ENCODE measurements at places on chromosomes 16 and 17. TPM values are rescaled to one million over a fixed set of nuclear protein-coding genes. Genes with fewer than 3 reads are reported as not detected.
A peak's percentile ranks its signal among the peaks of the same experiment; 100 is the strongest.

- H3K4me1 ChIP-seq = peaks cover 34% of the 10 kb centered on the region
- H3K4me3 ChIP-seq = no peak overlapping the region
- no peak for DNase-seq
Measured at GRCh38 chr17:27242951-27243350, 51.0 kb upstream of the WSB1 start.

DNA sequence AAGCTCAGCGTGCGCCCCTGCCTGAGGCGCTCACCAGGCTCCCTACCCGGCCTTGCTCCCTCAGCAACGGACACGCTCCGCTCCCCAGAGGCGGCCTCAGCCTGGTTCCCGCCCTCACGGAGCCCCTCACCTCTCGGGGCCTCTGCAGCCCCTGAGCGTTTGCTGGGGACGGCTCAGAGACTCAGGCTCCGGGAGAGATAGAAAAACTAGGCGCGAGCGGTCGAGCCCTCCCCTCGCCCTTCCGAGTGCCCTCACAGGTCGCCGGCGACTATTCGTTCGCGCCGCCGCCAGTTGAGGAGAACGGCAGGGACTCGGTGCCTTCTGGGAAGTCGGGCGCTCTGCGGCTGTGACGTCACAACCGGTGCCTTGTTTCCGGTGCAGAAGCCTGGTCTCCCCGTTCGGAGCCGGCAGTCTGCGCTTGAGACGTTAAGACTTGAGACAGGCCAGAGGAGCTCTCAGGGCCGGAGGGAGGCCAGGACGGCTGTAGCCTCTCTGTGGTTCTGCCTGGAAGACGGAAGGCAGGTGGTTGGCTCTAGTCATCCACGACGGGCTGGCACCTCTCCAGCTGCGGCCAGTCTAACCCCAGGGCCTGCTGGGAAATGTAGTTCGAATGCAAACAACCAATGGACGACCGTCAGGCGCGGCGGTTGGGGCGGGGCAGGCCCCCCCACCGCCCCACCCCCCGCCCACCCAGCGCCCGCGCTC is at the start of gene ZNF200:
TSS of gene ZNF200 (minus strand) at position 302 of the 705 bp plus-strand sequence. CDS start 1,403 bp downstream, outside the sequence.
- peaks cover 15% of the 10 kb centered on the region for H3K4me1 ChIP-seq
- H3K27ac ChIP-seq = peak within 1 kb of the TSS; percentile 94
- peak; percentile 91 for DNase-seq

DNA sequence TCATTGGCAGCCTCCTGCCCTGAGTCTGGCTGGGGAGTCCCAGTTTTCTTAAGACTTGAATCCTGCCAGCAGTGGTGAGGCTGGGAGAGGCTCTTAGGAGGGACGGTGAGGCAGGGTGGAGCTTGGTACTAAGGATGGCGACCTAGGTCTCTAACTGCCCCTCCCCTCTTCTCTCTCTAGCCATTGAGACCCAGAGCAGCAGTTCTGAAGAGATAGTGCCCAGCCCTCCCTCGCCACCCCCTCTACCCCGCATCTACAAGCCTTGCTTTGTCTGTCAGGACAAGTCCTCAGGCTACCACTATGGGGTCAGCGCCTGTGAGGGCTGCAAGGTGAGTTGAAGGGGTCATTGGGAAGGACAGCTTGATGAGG is 16.4 kb downstream of the GJD3 start:
- no peak overlapping the region for H3K27ac ChIP-seq
- no peak overlapping the region for H3K4me3 ChIP-seq
- H3K27me3 ChIP-seq = no peaks in the 10 kb centered on the region
- no peak for DNase-seq
- peaks cover 20% of the 10 kb centered on the region for H3K36me3 ChIP-seq

ARHGDIG gene
- not detected for total RNA-seq

GRCh38 chr17:14302431-14303099 is 1.7 kb downstream of the HS3ST3B1 start:
- H3K27ac ChIP-seq = peak overlapping the region; percentile 98
- peaks cover 66% of the 10 kb centered on the region for H3K4me1 ChIP-seq
- peaks cover 30% of the 10 kb centered on the region for H3K36me3 ChIP-seq
- DNase-seq = peak; percentile 82
- peak overlapping the region; percentile 93 for H3K4me3 ChIP-seq
- H3K27me3 ChIP-seq = peaks cover 8% of the 10 kb centered on the region

DNA sequence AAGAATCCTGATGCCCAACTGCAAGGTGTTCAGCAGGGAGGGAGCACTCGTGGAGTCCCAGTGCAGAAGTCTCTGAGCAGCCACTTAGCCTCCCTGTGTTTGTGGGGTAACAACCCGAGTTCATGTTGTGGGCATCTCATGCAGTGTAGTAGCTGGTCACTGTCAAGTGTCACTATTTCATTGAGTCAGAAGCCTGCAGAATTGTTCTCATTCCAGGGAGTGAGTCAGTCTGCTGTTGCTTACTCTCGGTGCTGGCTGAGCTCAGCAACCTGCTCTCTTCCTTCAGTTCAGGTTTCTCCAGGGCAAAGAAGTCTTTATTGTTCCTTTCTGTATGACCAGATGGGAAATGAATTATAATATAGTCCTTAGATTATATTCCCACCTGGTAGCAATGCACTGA is 24.1 kb downstream of the HMOX2 start:
- no peak for DNase-seq
- H3K4me3 ChIP-seq = no peak overlapping the region
- H3K4me1 ChIP-seq = peaks cover 66% of the 10 kb centered on the region
- peaks cover 17% of the 10 kb centered on the region for H3K36me3 ChIP-seq

EIF1 gene
- 876 TPM for total RNA-seq

- H3K4me1 ChIP-seq = peaks cover 12% of the 10 kb centered on the region
- no peaks in the 10 kb centered on the region for H3K36me3 ChIP-seq
- H3K27ac ChIP-seq = no peak overlapping the region
- H3K4me3 ChIP-seq = no peak overlapping the region
- peaks cover 2% of the 10 kb centered on the region for H3K27me3 ChIP-seq
Measured at GRCh38 chr17:80426671-80427326, 11.8 kb downstream of the ENDOV start.

DNA sequence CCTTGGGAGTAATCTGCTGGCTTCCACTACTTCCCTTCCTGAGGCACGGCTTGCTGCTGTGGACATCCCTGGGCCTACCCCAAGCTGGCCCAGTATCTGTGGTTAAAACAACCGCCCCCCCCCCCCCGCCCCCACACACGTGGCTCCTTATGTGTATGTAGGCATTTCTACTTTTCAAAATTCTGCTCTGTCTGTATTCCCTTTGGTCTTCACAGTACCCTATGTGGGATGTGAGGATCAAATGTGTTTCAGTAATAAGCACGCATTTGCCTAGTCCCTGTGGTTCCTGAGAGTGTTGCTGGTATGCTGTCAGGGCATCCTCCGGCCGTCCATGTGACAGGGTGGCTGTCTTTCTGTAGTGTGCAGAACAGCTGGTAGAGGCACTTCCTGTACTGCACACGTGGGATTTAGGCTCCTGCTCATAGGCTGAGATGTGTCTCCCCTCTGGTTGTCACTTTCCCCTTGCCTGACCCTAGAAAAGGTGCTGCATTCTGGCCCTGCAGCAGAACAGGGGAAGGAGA is 2.2 kb downstream of the NT5M start:
- peak overlapping the region; percentile 86 for H3K4me3 ChIP-seq
- DNase-seq = peak; percentile 53
- H3K27ac ChIP-seq = peak overlapping the region; percentile 97
- peaks cover 31% of the 10 kb centered on the region for H3K4me1 ChIP-seq

ALOX12 gene
- total RNA-seq = not detected

SALL1 gene
- total RNA-seq = not detected

GRCh38 chr17:42141382-42141781 is 13.4 kb downstream of the RAB5C start:
- H3K4me3 ChIP-seq = no peak overlapping the region
- DNase-seq = no peak
- no peaks in the 10 kb centered on the region for H3K27me3 ChIP-seq
- peaks cover 16% of the 10 kb centered on the region for H3K36me3 ChIP-seq
- H3K27ac ChIP-seq = no peak overlapping the region
- H3K4me1 ChIP-seq = peaks cover 12% of the 10 kb centered on the region

CAPNS2 gene
- not detected for total RNA-seq

GRCh38 chr16:1117176-1117900 is 21.3 kb upstream of the C1QTNF8 start:
- no peak for DNase-seq
- no peak overlapping the region for H3K27ac ChIP-seq
- no peaks in the 10 kb centered on the region for H3K4me1 ChIP-seq
- no peaks in the 10 kb centered on the region for H3K27me3 ChIP-seq
- no peak overlapping the region for H3K4me3 ChIP-seq
- no peaks in the 10 kb centered on the region for H3K36me3 ChIP-seq

MYOCD gene
- total RNA-seq = not detected

SHCBP1 gene
- total RNA-seq = 46.5 TPM

- H3K4me3 ChIP-seq = no peak overlapping the region
- DNase-seq = no peak
- H3K4me1 ChIP-seq = peaks cover 17% of the 10 kb centered on the region
- peaks cover 11% of the 10 kb centered on the region for H3K27me3 ChIP-seq
- no peak overlapping the region for H3K27ac ChIP-seq
- no peaks in the 10 kb centered on the region for H3K36me3 ChIP-seq
Measured at GRCh38 chr16:55503726-55504550, 4.9 kb upstream of the LPCAT2 start.

FLOT2 gene
- 92.2 TPM for total RNA-seq

PPL gene
- total RNA-seq = not detected

KRT15 gene
- total RNA-seq = not detected

DNA sequence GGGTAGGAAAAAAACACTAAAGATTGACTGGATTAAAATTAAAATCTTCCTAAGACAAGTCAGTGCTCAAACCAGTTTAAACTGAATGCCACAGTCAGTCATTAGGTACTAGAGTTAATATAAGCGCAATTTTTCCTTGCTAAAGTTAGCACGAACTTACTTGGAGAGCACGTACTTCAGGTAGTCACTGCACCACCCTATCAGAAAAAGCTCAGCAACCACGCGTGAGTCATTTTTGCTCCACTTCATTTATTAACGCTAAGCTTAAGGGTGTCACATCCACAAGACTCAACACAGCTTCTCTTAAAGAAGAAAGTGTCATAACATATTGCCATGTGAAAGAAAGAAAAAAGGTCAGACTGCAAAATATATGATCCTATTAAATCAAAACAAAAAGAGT is 53.1 kb downstream of the TEX2 start:
- H3K27ac ChIP-seq = no peak overlapping the region
- peaks cover 7% of the 10 kb centered on the region for H3K4me1 ChIP-seq
- H3K27me3 ChIP-seq = no peaks in the 10 kb centered on the region
- no peak for DNase-seq

GAST gene
- not detected for total RNA-seq

Measured in activated T-helper 1 cell treated with anti-CD3 and anti-CD28 coated beads, Interleukin-12 subunit alpha, Interleukin-12 subunit beta, Interleukin-2, Interleukin-4 antibody, amounts not matched to agents 30 ng/mL and 10 ng/mL and 1 ng/mL, durations not matched to agents 14 hours and 24 hours and 36 hours (primary cell).